ENCODE measurements at places on chromosomes 4 and X.

DNA sequence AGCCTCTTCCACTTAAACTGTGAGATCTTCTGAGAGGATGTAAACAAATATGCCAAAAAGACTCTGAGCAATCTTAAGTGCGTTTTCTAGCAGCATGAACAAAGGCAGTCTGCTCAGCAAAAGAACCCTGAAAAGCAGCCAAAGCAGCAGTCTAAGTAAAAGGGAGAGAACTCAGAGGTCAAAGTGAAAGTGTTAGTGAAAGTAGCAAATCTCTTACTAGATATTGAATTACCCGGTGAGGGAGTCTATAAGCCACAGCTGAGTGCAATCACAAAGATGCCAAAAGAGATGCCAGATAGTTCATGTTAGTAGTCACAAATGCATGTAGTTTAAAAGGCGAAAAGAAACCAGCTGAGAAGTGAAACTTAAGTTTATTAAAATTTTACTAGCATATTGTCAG lies 7.9 kb upstream of the GNRHR start:
- DNase-seq: no peak

DNA sequence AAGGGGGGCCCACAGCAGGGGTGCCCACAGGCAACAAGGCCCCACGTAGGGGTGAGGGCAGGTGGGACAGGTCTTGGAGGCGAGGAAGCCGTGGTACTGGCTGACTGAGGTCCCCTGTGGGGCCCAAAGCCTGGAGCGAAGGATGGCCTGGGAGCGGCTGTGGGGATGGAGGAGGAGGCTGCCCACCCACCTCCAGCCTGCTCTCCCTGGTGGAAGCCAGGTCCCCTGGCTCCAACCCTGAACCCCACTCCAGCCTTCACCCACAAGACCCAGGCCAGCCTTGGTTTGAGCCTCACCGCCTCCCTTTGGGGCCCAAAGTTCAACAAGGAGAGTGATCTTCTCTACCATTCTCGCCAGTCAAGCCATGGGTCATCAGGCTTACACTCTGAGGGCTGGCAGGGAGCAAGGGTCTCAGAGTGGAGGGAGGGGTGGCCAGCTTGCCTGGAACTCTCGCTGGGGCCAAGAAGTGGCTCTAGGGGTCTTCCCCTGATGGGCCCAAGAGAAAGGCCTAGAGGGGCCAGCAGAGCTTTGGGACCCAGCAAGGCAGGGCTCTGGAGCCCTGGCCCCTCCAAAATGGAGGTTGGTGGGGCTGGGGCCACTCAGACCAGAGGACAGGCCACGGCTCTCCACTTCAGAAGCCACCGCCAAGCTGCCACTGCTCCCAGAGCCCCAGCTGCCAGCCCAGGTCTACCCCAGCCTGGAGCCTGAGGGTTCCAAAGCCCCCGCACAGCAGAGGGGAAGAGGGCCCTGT lies 5.0 kb downstream of the PNCK start:
- DNase-seq: no peak

DNA sequence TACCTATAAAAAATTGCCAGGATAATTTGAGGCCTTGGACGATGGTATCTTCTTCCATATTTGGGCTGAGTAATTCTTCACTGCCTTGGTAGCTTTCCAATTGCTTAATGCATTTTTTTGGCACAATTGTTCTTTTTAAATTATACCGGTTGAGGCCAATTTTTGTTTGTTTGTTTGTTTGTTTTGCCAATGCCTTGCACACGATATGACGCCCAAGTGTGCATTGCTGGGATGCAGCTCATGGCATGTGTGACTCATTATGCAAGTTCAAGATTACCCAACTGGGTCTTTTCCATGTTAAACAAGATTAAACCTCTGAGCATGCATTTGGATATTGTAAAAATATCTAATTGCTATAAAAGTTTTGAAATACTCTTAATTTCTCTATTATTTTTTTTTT lies 71.1 kb upstream of the KCNIP4 start:
- DNase-seq: no peak

DNA sequence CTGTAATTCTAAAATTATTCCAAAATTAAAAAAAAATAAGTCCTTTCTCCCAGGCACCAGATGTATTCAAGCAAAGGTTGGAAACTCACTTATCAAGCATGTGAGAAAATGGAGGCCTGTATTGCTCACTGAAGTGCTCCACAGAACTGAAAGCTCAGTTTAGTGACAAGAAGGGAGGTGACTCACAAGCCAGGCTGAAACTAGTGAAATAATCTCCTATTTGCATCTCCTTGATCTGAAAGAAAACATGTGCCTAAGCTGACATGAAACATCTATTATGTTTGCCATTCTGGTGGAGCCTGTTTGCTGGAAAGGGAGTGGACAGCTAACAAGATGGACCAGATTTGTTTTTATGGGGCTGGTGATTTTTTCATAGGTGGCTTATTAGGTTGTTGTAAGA lies 54.0 kb upstream of the AMELX start:
- DNase-seq: no peak

- DNase-seq: peak; percentile 48
Observed at GRCh38 chr4:116358633-116359222, 726.6 kb downstream of the TRAM1L1 start.

DNA sequence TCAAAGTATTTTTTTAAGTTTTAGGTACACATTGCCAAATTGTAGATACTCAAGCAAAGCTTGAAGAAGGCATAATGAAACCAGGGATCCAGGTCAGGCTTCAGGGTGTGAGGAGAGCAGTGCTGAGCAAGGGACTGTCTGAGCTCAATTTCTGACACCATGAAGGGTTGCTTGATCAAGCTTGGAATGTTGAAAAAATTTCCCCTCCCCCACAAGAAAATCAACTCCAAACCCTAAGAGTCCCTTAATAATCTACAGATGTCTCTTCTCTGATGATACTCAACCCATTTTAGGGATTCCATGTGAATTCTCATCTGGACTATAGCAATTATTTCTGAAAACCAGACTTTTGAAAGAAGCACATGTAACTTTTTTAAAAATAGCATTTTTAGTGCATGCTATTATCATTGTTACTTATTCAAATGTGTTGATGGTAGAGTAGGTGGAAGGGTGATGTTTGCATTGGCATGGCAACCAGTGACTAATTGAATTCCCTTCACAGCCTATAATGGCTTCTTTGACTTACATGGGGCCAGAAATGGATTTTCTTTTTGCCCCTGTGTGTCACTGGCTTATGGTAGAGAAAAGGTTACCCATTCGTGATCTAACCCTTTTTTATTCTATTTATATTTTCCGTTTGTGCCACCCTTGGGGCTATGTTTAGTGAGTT lies 252.0 kb downstream of the FBXW7 start:
- DNase-seq: no peak

GRCh38 chr4:55127521-55127920 lies 2.1 kb upstream of the KDR start:
- no peak for DNase-seq

DNA sequence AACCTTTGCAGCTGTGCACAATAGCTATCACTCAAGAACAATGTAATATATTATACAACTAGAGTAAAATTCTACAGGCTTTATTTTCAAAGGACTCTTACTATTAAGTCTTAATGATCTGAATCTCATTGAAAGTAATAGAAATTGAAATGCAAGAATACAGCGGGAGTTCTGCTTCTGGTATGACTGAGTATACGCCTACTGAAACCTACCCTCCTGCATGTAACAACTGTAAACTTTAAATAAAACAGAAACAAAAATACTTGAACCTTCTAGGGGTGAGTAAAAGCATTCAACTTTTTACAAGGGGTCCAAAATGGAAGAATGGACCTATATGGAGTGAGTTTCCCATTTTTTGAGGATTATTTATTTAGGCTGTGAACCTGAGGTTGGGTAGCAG lies 13.5 kb downstream of the DCHS2 start:
- no peak for DNase-seq

GRCh38 chrX:71666240-71667223 lies 814 bp upstream of the LOC101059915 start:
- DNase-seq: no peak

DNA sequence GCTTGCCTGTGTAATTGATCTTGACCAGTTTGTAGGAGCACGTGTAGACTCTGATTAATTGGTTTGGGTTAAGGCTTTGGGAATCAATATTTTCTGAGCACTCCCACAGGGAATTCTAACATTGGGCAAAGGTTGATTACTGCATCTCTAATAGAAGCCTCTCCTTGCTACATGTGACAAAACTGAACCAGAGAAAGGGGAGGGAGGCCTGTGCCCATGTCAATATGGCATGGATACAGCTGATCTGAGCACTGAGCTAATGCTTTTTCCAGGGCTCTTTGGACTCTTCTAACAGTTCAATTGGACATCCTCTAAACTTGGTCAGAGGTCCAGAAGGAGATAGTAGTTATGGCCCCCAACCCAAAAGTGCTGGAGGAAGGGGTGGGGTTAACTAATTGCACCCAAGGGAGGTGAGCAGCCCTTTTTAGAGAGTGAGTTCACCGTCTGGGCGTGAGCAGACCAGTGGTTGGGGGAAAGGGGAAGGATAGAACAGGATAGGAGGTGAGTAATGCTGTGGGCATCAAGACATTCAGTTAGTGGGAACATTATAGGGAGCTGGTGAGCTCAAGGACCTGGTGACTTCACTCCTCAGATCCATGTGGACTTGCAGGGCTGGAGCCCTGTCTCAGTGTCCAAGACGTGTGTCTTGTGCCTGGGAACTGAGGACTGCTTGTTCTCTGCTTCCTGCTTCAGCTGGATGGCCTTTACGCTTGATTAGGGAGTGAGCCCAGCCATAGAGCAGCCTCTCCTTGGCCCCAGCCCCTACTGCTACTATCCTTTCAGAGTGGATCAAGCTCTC lies 22.8 kb downstream of the MSN start:
- no peak for DNase-seq

DNA sequence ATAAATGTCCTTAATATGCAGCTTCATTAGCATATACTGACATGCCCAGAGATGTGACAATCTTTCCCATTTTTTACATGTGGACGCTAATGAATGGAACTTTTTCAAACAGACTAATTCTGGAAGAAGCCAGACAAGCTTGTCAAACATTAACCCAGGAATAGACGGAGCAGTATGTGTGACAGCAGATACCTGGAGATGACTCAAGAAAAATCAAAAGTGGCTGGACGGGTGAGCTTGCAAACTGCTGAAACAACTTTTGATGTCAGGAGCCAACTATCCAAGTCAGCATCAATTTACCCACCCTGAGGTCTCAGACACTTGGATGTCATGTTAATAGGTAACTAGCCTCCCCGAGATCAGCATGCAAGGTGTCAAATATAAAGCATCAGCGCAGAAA lies 183.0 kb downstream of the PACRGL start:
- DNase-seq: no peak

DNA sequence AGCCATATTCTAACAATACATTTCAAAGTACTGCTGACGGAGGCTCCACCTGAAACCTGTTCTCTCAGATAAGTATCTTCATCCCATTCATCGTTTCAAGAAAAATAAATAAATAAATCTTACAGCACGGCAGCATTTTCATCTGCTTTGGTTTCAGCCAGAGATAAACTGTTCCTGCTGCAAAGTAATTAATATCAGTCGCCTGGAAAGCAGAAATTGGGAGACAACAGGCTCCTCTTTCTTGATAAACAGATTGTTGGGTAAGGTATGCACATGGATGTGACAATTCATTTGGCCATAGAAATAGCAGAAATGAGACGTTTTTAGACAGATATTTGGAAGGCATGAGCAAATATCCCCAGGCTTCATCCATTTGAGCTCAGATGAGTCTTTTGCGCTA lies 110.4 kb downstream of the PPARGC1A start:
- DNase-seq: no peak

DNA sequence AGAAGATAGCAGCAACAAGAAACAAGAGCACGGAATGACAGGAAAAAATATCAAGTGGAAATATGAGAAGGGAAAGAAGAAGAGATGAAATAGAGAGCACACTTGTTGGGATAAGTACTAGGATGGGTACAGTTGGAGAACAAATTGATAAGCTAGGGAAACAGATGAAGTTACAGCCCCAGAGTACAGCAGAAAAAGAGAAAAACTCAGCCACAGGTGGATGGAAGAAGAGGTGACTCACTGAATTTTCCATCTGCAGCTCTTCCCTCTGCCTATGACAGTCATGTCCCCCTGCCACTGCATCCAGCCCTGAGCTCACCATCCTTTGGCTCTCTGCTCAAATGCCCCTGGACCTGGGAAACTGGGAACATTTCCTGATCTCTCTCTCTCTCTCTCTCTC lies 209.0 kb downstream of the BCOR start:
- no peak for DNase-seq

GRCh38 chr4:21827575-21827974 lies 121.0 kb downstream of the KCNIP4 start:
- no peak for DNase-seq

GRCh38 chr4:699816-700580 lies 5.6 kb upstream of the PCGF3 start:
- DNase-seq: no peak

- no peak for DNase-seq
Observed at GRCh38 chr4:43133566-43133965, 241.1 kb downstream of the GRXCR1 start.

DNA sequence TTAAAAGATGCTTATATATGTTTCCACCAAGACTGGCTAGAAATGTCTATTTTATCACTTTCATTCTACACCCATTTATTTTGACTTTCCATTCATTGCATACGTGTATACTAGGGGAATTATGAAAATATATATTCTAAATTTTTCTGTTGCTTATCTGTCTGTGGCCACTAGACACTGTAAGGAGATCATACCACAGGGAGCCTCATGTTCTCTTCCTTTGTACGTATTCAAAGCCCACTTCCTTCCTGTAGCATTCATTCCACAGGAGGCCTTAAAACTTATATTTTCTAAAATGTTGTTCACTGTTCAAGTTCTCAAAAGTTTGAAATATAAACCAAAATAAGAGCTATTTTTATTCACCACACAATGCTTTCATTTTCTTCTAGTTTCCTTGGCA lies 1848.9 kb upstream of the TENM3 start:
- DNase-seq: no peak

Measured in GF-D8 (cell line).